Caudate nucleus (tissue), 63 donors: ENCODE measurements at places on chromosomes 4 and X.

DNA sequence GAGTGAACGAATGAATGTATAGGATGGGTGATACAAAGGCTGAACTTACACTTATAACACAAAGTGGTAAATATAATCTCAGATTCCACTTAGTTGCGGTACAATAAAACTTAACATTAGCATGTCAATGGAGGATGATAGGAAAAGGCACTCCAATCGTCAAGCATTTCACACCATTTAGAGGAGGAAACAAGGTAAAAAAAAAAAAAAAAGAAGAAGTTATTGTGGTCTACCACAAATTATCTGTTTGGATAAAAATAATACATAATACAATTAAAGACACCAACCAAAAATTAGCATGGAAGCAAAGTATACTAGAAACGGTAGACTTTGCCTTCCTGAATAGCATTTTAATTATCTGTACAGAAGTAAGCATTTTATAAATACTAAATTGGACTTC, 205.5 kb downstream of the PPP3CA start:
- no peak for DNase-seq

GRCh38 chr4:80462621-80463091, 127.1 kb downstream of the CFAP299 start:
- no peak for DNase-seq

DNA sequence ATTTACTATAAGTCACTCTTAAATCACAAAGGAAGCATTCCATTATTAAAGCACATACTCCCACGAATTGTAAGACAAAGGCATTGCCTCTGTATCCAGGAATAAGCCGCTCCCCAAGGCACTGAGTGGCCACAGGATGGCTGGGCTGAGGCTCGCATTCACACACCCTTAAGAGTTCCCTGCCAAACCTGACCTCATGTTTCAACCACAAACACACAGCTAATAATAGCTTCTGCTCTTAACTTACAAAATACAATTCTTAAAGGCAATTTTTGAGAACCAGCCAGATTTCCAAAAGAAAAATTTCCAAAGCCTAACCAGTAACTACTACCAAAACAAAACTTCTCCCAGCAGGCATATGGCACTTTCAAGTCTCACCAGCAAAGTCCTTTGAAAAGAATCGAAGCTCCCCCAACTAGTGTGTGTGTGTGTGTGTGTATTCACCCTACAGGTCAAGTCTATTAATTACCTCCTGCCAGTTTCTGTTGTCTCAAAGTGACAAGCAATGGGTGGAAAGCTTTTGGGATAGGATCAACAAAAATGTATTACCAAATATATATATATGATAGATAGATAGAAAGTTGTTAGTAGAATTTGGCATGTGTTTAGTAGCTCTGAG, 36.0 kb downstream of the ARHGAP6 start:
- no peak for DNase-seq

DNA sequence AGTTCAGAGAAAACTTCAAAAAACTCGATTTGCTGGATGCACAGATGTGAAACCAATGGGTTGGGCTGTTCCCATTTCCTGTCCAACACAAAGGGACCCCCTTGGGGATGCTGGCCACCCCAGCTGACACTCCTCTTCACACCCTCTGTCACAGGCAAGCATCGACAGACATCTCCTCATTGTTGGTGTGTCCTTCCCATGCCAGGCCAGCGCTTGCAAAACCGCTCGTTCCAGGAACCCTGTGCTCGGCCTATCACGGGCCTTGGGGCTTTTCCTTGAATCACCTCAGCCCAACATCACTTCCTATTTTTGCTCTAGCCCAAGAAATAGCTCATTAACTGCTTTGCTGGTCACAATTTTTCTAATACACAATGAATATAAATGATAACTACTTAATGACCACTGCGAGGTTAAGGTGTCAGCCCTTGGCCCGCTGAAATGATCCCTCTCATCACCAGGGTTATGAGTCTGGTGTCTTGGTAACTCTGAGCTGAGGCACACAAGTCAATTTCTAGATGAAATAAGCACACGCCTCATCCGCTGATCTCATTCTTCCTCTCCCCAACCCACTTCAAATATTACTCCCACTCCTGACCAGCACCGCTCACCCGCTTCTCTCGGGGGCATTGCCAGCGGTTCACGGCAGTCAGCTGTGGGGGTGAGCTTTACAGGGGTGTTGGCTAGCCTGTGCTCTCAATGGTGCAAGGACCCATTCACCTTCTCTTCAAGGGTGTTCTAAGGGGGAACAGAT, 32.3 kb downstream of the BCOR start:
- no peak for DNase-seq

GRCh38 chr4:158962393-158962792, 140.5 kb upstream of the RAPGEF2 start:
- DNase-seq: no peak

DNA sequence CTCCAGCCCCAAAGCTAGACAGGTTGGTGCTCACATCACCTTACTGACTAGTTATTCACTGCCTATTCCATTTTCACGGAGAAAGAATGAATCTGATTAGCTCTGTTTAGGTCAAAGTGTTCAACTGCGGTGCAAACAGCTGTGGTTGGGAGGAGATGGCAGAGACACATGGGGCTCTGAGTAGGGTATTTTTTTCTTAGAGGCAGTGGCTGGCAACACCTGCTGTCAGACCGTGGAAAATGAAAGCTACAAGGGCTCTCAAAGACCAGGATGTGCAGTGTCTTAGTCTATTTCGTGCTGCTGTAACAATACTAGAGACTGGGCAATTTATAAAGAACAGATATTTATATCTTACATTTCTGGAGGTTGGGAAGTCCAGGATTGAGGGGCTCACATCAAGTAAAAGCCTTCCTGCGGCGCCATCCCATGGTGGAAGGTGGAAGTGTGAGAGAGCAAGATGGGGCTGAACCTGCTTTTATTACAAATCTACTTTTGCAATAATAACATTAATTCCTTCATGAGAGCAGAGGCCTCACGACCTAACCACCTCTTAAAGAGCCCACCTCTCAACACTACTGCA, 10.6 kb downstream of the NYX start:
- DNase-seq: no peak

DNA sequence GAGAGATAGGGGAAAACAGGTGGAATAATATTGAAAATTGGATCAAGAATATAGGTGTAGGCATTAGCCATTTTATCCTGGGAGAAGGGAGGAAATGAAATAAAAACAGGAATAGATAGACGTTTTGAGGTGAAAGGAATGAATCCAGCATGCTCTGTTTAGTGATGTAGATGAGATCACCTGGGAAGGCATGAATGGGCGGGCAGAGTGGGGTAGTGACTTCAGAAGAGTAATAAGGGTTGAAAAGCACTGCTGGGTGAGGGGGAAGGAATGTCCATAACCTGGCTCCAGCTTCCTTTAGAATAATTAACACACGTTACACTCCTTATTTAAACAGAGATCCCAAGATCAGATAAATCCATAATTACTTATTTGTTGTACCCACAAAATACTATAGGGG, 191.1 kb upstream of the ANXA3 start:
- DNase-seq: no peak

- no peak for DNase-seq
These were observed 2.1 kb downstream of the PITX2 start for GRCh38 chr4:110620691-110621327.

- DNase-seq: no peak
These were observed 47.9 kb downstream of the MAD2L1 start for GRCh38 chr4:120018786-120019185.

DNA sequence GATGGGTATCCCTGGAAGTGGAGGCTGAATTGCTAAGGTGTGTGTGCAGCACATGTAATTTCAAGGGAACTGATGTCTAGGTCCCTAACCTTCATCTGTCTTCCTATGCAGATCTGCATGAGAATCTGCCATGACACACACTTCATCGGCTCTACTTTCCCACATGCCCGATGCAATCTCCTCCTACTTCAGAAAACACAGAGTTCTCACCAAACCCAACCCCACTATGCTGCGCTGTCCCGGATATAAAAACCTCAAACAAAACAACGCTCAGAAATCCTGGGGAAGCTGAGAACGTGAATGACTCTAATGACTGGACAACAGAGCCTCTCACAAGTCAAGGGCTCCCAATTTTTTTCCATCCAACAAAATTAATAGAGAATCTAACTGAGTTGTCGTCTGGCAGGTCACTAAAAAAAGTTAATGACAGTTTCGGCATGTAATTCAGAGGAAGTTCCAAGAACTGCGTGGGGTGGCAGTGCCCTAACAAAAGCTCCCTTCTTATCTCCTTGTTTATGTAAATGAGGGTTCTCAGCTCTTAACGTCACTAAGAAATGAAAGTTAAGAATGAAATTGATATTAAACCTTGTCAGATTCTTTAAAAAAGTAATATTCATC, 39.0 kb downstream of the STX18 start:
- DNase-seq: no peak

DNA sequence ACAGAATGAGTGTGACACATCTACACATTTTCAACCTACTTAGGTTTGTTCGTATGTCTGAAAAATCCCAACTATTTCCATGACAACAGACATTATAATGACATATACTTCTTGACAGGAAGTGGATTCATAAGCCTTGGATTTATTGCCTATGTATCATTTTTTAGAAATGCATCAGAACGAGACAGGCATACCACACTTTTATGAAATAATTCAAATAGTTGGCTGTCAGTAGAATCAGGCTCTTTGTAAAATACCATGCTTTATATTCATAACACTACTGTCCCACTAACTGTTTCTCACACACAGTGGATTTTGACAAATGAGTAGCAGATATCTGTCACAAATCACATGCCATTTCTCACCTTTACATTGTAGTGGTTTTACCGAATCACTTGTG, 173.2 kb downstream of the BEND2 start:
- no peak for DNase-seq

- DNase-seq: no peak
These were observed 29.1 kb downstream of the PFKFB1 start for GRCh38 chrX:54964766-54965497.

DNA sequence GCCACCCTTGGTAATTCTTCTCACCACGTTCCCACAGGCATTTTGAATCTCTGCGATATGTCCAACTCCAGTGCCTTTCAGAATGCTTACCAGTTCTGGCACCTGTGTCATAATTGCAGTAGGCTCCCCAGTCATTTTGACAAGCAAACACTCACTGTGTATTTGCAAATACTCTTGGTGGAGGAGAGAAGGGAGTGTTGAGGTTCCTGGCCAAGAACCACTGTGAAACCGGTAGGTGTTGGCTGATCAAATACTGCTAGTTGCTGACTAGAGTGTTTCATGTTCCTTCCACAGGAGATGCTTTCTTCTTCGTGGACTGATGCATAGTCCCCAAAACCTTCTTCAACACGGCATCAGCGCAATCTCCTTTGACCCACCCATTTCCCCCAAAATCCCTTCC, 16.0 kb upstream of the NLGN4X start:
- DNase-seq: no peak

DNA sequence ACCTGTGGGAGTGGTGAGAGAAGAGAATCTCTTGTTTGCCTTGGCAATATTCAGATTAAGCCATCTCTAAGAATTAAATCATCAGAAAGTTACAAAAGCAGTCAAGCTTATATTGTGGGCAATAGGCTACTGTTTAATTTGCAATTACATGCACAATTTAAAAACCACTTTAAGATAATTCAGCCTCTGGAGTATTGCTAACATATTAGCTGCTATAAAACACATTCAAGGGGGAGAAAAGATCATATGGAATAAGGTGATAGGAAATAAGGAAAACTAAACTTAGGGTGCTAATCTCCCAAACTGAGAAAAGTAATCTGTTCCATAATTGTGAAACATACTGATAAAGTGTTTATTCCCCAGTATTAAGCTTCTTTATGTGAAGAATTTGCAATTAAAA, 103.9 kb downstream of the ARAP2 start:
- DNase-seq: no peak

- DNase-seq: no peak
These were observed 679.5 kb upstream of the IGFBP7 start for GRCh38 chr4:57789666-57790065.

- DNase-seq: no peak
These were observed 14.2 kb downstream of the CXCR3 start for GRCh38 chrX:71604141-71604540.

GRCh38 chrX:40521868-40522450, 58.8 kb upstream of the ATP6AP2 start:
- no peak for DNase-seq

- DNase-seq: no peak
These were observed 34.9 kb downstream of the STX18 start for GRCh38 chr4:4506961-4507360.

DNA sequence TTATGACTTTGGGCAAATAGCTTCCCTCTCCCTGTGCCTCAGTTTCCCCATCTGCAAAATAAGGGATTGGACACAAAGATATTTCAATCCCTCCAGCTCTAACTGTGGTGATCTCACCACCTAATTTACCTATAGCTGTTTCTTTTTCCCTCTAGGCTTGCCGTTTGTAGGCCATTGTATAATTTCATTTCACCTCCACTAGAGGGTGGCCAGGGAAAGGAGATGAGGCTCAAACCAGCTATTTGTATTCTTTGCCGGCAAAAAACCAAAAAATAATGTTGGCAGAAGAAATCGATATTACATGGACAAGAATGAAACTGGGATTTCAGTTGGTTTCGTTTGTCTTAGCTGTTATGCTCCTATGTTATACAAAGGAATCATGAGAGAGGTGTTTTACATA, 36.1 kb upstream of the DOCK11 start:
- no peak for DNase-seq

DNA sequence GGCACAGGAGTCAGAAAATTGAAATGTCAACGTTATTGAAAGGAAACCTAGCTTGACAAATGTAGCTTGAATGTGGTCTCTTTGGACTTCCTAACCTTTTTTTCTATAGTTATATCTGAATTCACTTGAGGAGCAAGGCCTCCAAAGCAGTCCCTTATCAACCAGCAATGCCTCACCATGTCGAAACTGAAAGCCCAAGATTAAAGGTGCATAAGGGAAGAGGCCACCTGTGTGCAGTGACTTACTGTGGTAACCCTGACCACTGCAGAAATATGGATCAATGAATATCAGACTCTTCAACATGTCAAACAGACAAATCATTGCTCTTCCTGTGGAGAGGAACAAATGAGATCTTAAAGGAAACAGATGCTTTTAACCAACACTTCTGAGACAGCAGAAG, 95.0 kb upstream of the GIMD1 start:
- no peak for DNase-seq

GRCh38 chr4:113732967-113733527, 28.5 kb downstream of the CAMK2D start:
- DNase-seq: no peak

GRCh38 chr4:160175064-160175643, 1072.3 kb downstream of the RAPGEF2 start:
- DNase-seq: no peak
